ENCODE measurements at places on chromosomes 3 and 15.

DNA sequence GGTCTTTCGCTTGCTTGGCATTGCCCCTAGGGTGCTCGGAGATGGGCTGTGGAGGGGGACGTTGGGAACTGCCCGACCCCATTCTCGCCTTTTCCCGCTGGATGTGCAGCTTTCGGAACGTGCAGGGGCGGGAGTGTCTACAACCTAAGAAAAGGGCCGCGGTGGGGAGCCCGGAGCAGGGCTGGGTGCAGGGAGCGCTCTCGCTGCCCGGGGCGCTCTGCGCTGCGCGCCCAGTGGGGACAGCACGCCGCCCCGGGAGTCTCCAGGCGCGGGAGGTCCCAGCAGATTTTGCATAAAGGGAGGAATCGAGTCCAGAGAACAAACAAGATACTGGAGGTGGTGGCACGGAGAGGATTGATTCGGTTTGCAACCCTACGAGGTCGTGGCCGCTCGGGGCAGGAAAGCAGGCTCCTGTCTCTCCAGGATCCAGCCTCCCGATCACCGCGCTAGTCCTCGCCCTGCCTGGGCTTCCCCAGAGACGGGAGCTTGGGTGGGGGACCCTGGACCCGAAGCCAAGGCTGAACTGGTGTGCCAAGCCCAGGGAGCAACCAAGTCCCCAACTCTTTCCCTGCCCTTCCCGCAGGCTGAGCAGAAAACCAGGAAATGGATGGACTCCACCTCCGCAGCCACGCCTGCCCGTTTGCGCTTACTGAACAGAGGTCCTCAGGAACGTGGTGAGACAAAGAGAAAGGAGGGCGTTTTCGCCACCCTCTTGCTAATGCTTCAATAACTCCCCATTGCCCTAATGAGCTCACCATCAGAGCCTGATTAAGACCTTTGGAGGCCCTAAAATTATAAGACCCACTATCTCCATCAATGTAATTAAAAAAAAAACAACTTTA lies 59.7 kb downstream of the NOX5 start:
- peak; percentile 68 for DNase-seq

DNA sequence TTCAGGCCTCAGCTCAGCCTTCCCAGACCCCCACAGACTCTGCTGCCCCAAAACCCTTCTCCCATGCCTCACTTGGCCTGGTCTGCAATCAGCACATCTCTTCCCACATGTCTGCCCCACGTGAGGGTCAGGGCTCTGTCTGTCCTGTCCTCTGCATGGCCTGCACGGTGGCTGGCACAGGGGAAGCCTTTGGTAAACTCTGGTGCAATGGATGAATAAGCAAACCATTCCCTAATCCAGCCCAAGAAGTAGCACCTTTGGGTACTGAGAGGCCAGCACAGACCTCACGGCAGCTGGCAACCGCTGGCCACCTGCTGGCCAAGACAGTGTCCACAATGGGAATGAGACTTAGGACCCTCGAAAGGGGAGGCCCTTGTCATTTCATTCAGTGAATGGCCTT lies 27.7 kb downstream of the ABTB1 start:
- no peak for DNase-seq

DNA sequence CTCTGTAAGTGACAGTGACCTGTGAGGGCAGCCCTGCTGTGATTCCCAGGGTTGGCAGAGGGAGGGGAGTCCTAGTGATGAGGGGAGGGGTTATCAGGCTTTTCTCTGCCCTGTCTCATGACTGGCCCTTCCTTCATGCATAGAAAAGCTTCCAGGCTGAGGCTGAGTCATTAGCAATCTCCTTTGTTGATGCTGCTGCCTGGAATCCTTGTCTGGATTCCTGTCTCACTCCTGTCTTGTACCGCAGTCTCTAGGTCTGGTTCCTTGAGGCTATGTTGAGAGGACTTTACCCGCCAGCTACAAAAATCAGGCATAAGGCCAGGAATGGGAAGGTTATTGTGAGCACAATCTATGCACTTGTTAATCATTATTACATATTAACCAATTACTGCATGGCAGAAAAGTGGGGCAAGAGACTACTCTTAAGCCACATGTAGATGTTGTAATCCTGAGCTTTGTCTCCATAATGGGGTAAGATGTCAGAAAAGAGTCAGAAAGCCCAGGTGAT lies 7.2 kb downstream of the KLHL6 start:
- peak; percentile 85 for DNase-seq

- DNase-seq = peak; percentile 94
Observed at GRCh38 chr15:42427429-42428223, 63.3 kb downstream of the ZNF106 start.

GRCh38 chr3:172939651-172940293 lies 189.2 kb downstream of the ECT2 start:
- DNase-seq = peak; percentile 60

DNA sequence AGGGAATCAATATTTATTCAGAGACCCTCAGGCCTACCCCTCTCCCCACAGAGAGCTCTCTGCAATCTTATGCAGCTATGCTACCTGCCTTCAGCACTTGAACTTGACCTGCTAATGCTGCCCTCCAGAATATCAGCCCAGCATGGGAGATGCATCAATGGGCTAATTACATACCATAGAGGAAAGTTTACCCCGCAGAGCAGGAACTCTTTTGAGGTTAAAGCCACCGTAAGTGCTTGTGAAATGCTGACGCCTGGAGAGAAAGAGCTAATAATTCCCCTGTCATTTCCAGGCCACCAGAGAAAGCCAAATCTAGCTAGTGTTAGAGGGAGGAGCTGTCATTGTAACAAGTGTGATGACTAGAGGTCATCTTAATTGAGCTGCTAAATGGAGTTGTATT lies 127.5 kb downstream of the CHST2 start:
- no peak for DNase-seq

GRCh38 chr3:148707601-148708380 lies 10.1 kb downstream of the AGTR1 start:
- DNase-seq = peak; percentile 46

DNA sequence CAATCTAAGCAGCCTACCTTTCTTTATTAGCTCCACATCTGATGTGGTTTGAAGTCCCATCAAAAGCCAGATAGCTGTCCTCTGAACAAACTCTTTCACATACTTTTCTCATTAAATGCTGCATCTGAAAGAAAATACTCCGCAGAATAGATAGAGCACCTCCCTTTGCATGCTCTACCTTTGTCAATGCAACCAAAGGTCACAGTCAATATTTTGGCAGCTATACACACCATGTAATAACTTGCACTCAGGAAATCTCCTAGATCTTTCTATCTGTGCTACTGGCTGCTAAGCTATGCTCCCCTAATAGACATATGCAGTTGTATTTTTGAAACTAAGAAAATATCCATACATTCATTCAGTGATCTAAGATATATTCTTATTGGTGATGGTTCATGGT lies 204.8 kb upstream of the ARRDC4 start:
- DNase-seq = no peak

- DNase-seq = no peak
Observed at GRCh38 chr15:70160803-70161565, 63.3 kb upstream of the TLE3 start.

DNA sequence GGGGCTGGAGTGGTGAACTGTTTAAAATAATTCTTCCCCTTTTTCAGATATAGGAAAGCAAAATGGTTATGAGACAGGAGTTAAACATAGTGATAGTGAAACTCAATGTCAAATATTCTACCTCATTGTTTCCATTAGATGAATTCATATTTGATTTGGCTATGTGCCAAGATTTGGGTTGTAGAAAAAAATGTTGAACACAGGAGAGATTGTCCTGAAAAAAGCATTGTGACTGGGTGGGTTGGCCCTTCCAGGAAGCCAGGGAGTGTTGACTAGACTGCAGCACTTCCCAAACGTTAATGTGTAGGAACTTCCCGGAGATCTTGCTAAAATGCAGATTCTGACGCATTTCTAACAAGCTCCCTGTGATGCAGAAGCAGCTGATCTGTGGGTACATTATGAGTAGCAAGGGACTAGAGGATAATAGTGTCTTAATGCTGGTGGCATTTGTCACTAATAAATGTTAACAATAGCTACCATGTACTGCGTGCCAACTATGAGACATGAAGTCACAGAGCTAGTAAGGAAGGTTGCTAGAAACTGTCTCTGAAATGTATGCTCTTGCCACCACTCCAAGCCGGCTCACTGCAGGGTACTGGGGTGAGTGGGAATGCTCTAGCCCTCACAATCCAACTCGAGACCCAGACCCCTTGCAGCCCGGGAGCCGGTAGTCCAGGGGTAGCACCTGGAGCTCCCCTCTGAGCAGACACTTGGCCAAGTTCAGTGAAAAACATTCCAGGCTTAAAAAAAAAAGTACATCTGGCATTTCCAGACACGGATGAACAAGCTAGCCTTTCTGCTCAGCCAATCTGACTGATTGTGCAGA lies 120.6 kb downstream of the CD47 start:
- no peak for DNase-seq

GRCh38 chr3:45026038-45026437 lies at the start of gene CLEC3B:
Gene CLEC3B (plus strand): TSS chr3:45026303. CDS start chr3:45026363, 60 bp downstream.
- peak; percentile 92 for DNase-seq

DNA sequence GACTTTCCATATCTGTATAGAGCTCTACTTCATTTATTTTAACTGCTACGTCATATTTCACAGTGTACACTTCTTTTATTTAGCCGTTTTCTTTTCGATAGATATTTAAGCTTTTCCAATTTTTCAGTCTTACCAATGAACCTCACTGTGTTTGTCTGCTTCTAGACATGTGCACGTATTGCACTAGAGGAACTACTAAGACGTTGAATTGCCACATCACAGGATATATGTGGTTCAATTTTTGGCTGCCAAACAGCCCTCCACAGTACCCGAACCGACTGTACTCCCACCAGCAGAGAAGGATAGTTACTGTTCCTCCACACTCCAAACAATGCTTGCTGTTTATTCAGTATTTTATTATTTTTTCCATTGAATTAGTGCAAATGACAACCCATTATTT lies 2.0 kb downstream of the NR1I2 start:
- no peak for DNase-seq
